ENCODE measurements at places on chromosomes 3 and 15. TPM values are rescaled to one million over a fixed set of nuclear protein-coding genes. Genes with fewer than 3 reads are reported as not detected.

Gene CCR8
- 1.2 TPM for total RNA-seq

- H3K4me3 ChIP-seq: no peak overlapping the region
- no peaks in the 10 kb centered on the region for H3K36me3 ChIP-seq
- no peaks in the 10 kb centered on the region for H3K4me1 ChIP-seq
- no peak overlapping the region for H3K27ac ChIP-seq
- H3K27me3 ChIP-seq: no peaks in the 10 kb centered on the region
Observed at GRCh38 chr3:18179521-18179920, 245.6 kb downstream of the SATB1 start.

- peaks cover 5% of the 10 kb centered on the region for H3K4me1 ChIP-seq
- no peaks in the 10 kb centered on the region for H3K27me3 ChIP-seq
- H3K36me3 ChIP-seq: peaks cover 14% of the 10 kb centered on the region
- DNase-seq: no peak
Observed at GRCh38 chr3:100386437-100387074, 14.3 kb downstream of the TOMM70 start.

- H3K27me3 ChIP-seq: peaks cover 10% of the 10 kb centered on the region
- no peak overlapping the region for H3K4me3 ChIP-seq
- no peak overlapping the region for H3K27ac ChIP-seq
- DNase-seq: no peak
Observed at GRCh38 chr3:122004991-122005565, 17.0 kb downstream of the ILDR1 start.

GRCh38 chr3:160126051-160126450, 99.2 kb upstream of the C3orf80 start:
- no peaks in the 10 kb centered on the region for H3K4me1 ChIP-seq
- no peak overlapping the region for H3K4me3 ChIP-seq
- H3K27me3 ChIP-seq: peaks cover 14% of the 10 kb centered on the region
- no peak for DNase-seq
- H3K36me3 ChIP-seq: no peaks in the 10 kb centered on the region
- no peak overlapping the region for H3K27ac ChIP-seq

- no peaks in the 10 kb centered on the region for H3K27me3 ChIP-seq
- no peak for DNase-seq
- no peak overlapping the region for H3K27ac ChIP-seq
- H3K4me1 ChIP-seq: peaks cover 25% of the 10 kb centered on the region
- H3K4me3 ChIP-seq: no peak overlapping the region
Observed at GRCh38 chr3:20051123-20051806, 11.0 kb downstream of the KAT2B start.

- H3K4me1 ChIP-seq: peaks cover 11% of the 10 kb centered on the region
- H3K27me3 ChIP-seq: no peaks in the 10 kb centered on the region
- H3K36me3 ChIP-seq: no peaks in the 10 kb centered on the region
- peak overlapping the region; percentile 83 for H3K27ac ChIP-seq
- H3K4me3 ChIP-seq: peak overlapping the region; percentile 87
Observed at GRCh38 chr3:9916346-9916733, 558 bp upstream of the IL17RC start.

Gene SKIC8
- total RNA-seq: 43.6 TPM

Data from type B pancreatic cell (in vitro differentiated cells).